ENCODE measurements at places on chromosomes 7 and 10.

DNA sequence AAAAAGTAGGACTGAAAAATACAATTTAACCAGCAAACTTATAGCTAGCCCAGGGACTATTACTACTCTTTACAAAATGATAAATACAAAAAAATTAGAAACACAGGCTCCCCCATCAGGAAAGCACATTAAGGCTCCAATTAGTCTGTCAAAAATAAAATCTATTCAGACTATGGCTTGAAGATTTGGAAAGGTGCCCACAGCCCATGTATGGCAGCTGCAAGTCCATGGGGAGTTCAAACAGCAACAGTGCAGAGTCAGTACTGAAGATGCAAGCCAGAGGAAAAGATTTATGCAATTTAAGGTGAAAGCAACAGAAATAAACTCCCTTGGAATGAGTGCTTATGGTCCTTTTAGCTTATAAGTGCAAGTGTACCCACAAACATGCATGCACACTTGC, 29.7 kb downstream of the IMMP2L start:
- DNase-seq = no peak

DNA sequence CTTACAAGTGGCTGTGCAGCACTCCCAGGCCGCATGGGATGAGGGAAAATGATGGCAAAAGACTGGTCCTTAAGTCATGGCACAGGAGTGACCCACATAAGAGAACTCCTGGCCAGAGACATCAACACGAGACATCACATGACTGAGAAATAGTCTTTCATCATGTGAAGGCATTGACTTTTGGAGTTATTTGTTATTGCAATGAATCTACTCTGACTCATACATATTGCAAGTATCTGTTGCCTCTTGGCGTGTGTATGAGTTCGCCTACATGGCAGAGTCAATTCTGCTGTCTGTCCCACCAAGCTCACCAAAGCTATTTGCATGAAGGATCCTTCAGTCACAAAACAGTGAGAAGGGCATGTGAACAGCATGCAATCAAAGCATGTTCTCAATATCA, 59.7 kb upstream of the HABP2 start:
- no peak for DNase-seq

GRCh38 chr7:55965805-55966421, 1.5 kb downstream of the NIPSNAP2 start:
- no peak for DNase-seq

DNA sequence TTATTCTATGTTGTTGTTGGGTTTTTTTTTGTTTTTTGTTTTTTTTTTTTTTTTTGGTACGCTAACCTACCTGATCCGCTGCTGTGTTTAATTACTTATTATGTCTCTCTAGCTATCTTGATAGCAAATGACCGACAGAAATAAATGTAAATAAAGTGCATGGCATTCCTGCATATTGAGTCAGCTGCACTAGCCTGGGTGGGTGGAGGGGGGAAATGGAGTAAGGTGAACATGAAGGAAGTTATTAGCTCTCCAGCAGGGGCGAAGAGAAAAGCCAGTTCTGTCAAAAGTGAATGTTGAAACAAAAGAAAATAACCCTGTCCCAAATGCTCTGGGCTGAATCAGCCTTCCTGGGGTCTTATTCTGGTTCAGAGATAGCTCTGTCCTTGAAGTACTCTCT, 210.7 kb upstream of the MDFIC start:
- no peak for DNase-seq

DNA sequence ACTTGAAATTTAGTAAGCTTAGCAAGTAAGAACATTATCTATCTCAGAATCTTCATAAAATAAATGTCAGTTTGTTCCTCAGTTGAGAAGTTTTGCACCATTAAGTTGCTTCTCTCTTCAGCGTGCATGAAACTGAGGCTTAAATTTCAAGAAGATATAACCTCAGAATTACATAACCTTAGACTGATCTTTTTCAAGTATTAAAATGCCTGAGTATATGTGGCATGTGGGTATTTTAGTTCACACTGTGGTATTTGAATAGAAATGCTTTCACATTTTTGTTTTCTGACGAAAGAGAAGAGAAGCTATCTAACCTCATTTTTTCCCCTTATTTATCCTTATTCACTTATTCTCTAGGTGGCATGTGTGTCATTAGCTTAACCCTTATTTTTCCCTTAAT, 104.1 kb downstream of the PHF14 start:
- DNase-seq = no peak

GRCh38 chr7:39413636-39414223, 152.5 kb upstream of the YAE1 start:
- no peak for DNase-seq

GRCh38 chr10:12750526-12751201, 250.8 kb downstream of the CCDC3 start:
- no peak for DNase-seq
